ENCODE measurements at places on chromosomes 1 and 21.

DNA sequence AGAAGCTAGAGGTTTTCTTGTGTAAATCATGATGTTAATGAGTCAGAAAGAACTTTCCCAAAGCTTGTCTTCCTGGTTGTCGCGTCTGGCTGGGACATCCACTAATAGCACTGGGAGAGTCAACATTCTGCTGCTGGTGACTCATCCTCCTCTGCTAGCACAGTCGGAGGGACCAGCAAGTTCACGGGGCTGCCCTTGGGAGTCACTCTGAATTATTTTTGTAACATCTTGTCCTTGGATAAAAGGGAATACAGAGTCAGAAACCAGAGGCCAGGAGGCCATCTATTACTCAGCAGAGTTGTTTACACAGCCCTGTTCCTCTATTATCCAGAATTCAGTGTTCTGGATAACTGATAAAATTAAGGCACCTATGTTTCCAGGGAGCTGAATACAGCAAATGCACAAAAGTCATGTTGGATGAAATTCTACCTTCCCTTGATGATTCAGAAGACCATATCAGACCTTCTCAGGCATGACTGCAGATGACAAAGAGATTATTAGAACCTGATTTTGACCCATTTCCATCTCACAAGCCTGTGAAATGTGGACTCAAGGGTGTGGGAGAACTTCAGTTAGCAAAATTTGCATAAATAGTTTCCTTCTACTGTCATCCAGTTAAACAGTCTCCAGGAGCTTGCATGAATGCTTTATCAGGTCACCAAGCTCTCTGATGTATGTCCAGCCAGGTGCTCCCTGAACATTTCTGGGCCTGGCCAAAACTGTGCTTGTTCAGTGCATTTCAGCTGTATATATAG lies 68.1 kb downstream of the JAK1 start:
- peak; percentile 56 for DNase-seq

- no peak for DNase-seq
These were observed 42.7 kb downstream of the APP start for GRCh38 chr21:26127918-26128317.

- DNase-seq = no peak
These were observed 813.4 kb downstream of the ADGRL2 start for GRCh38 chr1:82614090-82614489.

DNA sequence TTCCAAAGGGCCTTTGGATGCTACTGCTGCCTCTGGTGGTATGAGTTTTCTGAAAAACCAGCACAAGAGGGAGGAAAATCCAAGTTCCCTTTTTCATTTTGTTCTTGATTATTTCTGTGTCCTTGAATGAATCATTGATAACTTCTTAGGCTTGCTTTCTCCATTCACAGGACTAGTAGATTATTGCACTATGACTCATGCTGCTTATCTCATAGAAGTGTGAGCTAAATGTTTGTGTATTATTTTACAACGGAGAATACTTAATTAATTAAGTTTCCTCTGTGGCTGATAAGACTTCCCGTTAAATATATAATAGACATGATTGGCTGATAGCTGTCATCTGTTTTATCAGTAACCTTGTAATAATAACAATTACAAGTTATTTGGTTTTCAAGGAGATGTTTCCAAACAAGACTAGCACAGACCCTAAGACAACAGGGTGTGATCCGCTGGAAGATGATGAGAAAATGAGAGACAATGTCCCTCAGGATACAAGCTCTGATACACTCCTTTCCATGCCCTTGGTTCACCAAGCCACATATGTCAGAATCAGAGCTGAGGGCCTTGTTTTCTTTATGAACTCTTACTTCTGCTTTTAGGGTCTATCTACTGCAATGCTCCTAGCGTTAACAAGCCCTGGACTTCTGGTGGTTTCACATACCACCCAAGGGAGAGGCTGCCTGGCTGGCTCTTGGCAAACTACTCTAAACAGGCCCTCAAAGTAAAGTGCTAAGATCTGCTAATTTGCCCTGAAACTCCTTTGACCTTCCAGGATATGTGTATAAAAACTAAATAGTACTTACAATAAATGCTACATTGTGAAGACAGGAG lies 1078.3 kb downstream of the TTLL7 start:
- DNase-seq = no peak

GRCh38 chr1:72412286-72412685 lies 129.9 kb upstream of the NEGR1 start:
- DNase-seq = no peak

DNA sequence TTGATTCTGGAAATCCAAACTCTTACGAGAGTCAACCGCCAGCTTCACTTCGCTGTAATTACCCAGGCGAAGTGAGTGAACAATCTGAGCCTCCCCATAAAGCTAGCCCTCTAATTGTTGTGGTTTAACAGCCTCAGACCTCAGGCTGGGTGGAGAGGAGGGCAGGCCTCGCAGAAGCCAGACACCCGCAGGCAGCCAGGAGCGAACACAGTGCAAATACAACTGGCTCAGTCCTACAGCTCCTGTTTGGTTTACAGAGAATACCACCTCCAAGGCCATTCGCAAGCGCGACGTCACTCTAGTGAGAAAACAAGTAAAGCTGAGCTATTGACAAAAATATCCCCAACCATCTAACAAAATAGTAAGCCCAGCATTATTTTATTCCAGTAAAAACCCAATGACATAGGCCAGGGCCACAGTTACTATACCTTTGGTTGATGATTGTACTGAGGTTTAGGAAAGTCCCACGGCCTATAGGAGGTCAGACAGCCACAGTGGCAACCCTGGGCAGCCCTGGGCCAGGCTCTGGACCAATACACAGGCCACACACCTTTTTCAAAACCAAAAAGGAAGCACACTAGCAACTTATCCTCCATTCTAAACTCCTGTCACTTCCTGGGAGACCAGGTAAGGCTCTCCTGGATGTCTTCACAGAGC lies 163.3 kb downstream of the ETS2 start:
- peak; percentile 56 for DNase-seq

GRCh38 chr1:43564551-43565348 lies 34.1 kb downstream of the PTPRF start:
- no peak for DNase-seq

GRCh38 chr1:6265151-6265550 lies 4.3 kb upstream of the GPR153 start:
- DNase-seq = no peak

DNA sequence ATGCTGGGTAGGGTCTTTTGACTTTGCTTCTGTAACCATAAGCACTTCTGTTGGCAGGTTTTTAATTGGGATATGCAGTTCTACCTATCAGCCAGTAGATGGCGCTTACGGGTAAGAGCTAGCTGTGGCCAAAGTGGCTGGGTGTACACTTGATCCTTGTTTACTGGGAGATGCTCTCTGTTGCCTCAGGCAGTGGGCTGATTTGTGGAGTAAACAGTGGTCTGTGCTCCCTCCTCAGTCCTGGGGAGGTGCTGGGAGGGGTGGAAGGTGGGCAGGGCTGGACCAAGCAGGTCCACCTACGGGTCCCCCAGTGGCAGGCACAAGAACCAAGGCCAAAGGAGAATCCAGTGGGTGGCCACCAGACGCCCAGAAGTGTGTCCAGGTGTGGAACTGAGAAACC lies 43.4 kb downstream of the RALGPS2 start:
- peak; percentile 65 for DNase-seq

DNA sequence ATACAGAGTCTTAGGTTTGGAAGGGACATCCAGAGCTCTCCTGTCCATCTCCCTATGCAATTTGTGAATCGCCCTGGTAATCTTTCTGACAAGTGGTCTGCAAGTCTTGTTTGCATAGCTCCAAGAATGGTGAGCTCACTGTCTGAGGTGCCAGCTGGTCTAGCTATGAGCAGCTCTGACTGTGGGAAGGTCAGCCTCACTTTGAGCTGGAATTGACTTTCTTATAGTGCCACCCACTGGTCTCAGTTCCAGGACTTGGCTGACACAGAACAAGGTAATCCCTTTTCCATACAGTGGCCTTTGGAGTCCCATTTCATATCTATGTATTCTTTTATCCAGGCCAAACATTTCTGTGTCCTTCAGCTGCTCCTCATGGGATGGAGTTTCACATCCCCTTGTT lies 95.6 kb upstream of the C8B start:
- DNase-seq = no peak

- DNase-seq = peak; percentile 50
These were observed 778 bp downstream of the EVI5 start for GRCh38 chr1:92784021-92784638.

- DNase-seq = no peak
These were observed 809 bp upstream of the ZNF669 start for GRCh38 chr1:247104965-247105364.

DNA sequence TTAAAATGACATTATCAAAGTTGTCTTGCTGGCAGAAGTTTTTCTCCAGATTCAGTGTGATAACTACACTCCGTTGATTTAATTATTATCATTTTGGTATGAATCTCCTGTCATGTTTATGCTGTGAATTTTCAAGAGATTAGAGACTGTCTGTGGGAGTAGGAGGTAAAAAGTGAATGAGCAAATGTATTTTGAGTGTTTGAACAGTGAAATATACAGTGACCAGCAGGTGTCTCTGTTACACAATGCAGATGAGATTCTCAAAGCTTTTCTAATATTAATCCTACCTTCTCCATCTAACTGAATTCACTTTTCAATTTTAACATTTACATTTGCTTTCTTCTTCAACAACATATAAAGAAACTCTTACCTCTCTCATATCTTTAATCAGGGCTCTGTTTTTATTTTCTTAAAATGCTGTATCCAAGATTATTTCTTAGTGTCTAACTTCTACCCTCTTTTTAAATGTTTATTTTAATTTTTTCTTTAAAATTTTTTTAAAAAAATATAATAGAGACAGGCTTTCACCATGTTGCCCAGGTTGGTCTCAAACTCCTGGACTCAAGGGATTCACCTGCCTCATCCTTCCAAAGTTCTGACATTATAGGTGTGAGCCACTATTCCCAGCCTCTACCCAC lies 20.9 kb upstream of the HSPA13 start:
- no peak for DNase-seq

DNA sequence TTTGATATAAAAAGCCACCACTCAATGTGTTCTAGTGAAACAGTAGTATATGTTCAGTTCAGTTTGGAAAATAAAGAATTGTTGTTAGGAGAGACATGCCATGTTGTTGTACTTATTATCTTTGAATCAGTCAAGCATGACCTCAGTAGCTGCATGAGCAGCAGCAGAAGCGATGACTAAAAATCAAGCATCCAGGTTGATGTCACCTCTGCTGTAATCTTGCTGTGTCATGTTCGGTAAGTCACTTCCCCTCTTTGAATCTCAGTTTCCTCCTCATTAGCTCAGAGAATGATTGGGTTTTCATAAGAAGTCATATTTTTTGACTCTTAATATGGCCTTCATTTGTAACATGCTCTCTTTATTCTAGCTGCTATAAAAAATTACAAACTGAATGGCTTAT lies 428.4 kb upstream of the B3GALT2 start:
- no peak for DNase-seq

DNA sequence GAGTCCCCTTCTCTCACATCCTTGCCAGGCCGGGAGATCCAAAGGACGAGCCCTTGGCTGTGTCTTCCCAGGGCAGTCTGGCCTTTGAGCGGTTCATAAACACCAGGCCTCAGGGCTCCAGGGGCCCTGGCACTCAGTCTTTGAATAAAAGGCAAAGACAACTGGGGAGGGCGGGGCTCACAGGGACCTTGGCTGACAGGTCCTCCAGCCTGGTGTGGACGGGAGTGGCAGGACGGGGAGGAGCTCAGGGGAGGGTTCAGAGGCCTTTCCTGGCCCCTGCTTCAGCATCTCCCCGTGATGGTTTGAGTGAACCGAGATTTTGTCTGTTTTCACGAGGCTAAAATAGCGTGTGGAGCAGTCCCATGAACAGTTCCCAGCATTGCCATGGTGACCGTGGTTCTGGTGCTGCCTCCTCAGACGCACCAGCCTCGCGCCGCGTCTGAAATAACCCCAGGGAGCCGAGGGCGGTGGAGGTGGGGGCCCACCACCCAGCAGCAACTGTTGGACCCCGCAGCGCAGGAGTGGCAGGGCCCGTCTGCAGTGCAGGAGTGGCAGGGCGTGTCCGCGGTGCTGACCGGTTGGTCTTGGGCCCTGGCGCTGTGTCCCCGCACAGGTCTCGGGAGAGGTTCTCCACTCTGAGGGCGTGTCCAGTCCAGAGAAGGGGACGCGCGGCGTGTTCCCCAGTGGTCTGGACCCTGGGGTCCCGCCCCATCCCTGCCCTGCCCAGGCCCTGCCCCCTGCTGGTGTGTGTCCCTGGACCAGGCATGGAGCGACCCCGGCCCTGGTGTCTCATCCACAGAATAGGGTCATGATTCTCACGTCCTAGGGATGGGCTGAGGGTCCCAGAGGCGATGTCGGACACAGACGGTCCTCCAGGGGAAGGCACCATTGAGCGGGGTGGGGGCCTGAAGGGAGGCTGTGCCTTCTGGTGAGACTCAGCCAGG lies 7.1 kb upstream of the PRKCZ start:
- peak; percentile 59 for DNase-seq

- peak; percentile 88 for DNase-seq
These were observed 4.0 kb upstream of the LACTBL1 start for GRCh38 chr1:22976461-22977243.

DNA sequence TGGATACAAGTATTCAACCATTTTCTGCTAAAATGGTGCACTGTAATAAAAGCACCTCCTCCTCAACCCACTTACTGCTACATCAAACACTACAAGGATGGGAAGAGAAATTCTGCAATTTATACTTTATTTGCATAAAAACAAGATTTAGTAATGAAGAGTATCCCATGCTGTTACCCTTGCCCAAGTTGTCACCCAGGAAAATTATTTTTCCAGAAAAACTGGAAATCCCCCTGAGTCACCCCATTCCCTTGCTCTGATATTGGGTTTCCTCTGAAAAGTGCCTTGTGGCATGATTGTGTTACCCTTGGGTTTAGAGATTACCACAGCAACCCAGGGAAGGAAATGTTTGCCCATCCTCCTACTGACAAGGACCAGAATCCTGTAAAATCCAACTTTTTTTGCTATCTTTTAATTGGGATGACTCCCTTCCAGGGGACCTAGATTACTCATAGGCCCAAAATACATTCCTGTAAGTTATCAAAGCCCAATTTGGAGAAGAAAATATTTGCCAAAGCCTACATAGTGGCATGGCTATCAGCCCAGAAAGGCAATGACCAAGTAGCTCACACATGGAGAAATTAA lies 16.5 kb upstream of the ZC3H11B start:
- DNase-seq = no peak

DNA sequence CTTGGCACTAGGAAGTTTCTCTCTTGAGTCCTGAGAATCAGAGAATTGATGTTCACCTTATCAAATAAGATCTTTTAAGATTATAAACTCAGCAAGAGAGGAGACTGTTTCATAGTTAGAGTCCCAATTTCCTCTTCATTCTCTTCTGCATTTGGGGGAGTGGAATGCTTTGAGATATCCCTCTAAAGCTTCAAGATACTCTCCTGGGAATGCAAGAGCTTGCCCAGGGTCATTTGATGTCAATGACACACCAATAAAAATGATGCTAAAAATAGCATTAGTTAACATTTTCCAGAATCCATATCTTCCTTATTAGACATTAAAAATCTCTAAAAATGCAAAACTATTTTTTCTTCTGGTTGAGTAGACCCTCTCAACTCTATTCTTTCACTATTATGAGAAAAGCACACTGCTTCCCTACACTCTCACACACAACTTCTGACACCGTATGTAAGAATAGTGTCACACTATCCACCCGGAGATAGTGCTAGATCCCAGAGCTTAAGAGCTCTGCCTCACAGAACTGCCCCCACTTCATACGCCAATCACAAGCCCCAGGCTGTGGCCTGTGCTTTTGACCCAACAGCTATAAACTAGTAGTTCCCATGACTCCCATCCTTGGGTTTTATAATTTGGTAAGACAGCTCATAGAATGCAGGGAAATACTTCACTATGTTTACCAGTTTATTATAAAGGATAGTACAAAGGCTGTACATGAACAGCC lies 399.9 kb upstream of the RUNX1 start:
- no peak for DNase-seq

- DNase-seq = peak; percentile 76
These were observed 648 bp downstream of the ATP1A1 start for GRCh38 chr1:116373431-116374352.
